ENCODE measurements at places on chromosomes 13 and 19. TPM values are rescaled to one million over a fixed set of nuclear protein-coding genes. Genes with fewer than 3 reads are reported as not detected.

POLRMT gene
- total RNA-seq = 34.7 TPM

ATP8A2 gene
- total RNA-seq = not detected

ZNF571 gene
- total RNA-seq = 1.9 TPM

ZNF429 gene
- total RNA-seq = 5.8 TPM

CCDC9 gene
- total RNA-seq = 9.4 TPM

SLC27A5 gene
- total RNA-seq = 737 TPM

VSTM1 gene
- not detected for total RNA-seq

GNG8 gene
- not detected for total RNA-seq

LILRB5 gene
- 7.8 TPM for total RNA-seq

LAIR1 gene
- total RNA-seq = 15.3 TPM

ZNF799 gene
- 2.7 TPM for total RNA-seq

DNAAF3 gene
- total RNA-seq = 0.37 TPM

SLC1A6 gene
- total RNA-seq = not detected

PSG3 gene
- not detected for total RNA-seq

LGALS14 gene
- total RNA-seq = not detected

DPF1 gene
- total RNA-seq = not detected

SARS2 gene
- 26.5 TPM for total RNA-seq

NEK3 gene
- total RNA-seq = 4.9 TPM

AMH gene
- 0.40 TPM for total RNA-seq

LRG1 gene
- total RNA-seq = 481 TPM

FUT2 gene
- total RNA-seq = not detected

BICRA gene
- total RNA-seq = 7.3 TPM

RFPL4A gene
- total RNA-seq = 0.44 TPM

KLK3 gene
- not detected for total RNA-seq

KCTD15 gene
- total RNA-seq = 10.8 TPM

ZNF93 gene
- total RNA-seq = 0.35 TPM

EDNRB gene
- 33.9 TPM for total RNA-seq

CYP4F3 gene
- total RNA-seq = 186 TPM

PALM gene
- total RNA-seq = 4.6 TPM

PRTN3 gene
- 2.3 TPM for total RNA-seq

SIGLEC7 gene
- total RNA-seq = 7.3 TPM

ZNF304 gene
- total RNA-seq = 2.8 TPM

OLFM2 gene
- total RNA-seq = 40.1 TPM

LIM2 gene
- not detected for total RNA-seq

IL17D gene
- not detected for total RNA-seq

CKM gene
- 1.4 TPM for total RNA-seq

LYPD5 gene
- not detected for total RNA-seq

KLHL26 gene
- total RNA-seq = 5.0 TPM

PRODH2 gene
- 166 TPM for total RNA-seq

FXYD3 gene
- not detected for total RNA-seq

OR7A5 gene
- total RNA-seq = not detected

MAP2K7 gene
- total RNA-seq = 10.7 TPM

All from right lobe of liver (tissue), 6 donors.